ENCODE measurements at places on chromosomes 12 and 14.

DNA sequence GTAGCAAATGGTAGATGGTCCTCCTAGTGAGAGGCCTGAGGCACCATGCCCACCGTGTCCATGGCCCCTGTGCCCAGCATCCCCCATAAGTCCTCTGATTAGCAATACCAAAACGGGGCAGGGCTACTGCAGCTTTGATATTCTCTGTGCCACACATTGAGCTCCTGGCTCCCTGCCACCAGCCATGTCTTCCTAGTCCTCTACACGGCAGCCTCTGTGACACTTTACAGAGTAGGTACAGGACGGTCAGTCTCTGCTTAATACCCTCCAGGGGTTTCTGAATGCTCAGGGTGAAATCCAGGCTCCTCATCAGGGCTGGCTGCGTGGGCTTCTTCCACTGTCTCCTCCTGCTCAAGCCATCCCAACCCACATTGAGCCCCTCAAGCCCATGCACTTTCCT is 8.0 kb downstream of the RBM19 start:
- no peak for ATAC-seq

DNA sequence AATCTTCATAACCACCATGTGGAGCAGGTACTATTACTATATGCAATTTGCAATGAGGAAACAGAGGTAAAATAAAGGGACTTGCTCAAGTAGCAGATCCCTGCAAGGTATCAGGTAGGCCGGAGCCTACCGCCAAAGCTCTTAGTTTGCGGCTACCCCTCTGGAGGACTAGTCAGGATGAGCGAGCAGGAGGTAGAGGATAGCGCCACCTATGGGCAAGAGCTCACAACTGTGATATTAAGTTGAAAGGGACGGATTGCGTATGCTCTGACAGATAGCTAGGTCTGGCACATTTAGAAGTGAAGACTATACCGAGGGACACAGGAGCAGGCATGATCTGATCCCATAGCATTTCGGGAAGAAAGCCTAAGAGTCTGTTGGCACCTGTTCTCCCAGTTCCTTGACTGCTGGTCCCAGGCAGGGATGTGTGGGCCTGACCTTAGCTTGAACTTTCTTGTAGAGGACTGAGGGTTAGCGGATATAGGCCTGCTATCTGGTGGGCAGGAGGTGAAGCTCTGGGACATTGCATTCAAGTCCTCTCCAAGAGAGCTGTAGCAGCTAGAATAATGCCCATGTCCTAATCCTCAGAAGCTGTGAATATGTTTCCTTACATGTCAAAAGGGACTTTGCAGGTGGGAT is 48.0 kb downstream of the SLC17A8 start:
- ATAC-seq: no peak

GRCh38 chr12:85968606-85969005 is 94.5 kb downstream of the NTS start:
- ATAC-seq: no peak

- no peak for ATAC-seq
Observed at GRCh38 chr12:117300174-117300573, 61.3 kb downstream of the NOS1 start.

- ATAC-seq: no peak
Observed at GRCh38 chr14:62304257-62304656, 542.0 kb downstream of the SNAPC1 start.

DNA sequence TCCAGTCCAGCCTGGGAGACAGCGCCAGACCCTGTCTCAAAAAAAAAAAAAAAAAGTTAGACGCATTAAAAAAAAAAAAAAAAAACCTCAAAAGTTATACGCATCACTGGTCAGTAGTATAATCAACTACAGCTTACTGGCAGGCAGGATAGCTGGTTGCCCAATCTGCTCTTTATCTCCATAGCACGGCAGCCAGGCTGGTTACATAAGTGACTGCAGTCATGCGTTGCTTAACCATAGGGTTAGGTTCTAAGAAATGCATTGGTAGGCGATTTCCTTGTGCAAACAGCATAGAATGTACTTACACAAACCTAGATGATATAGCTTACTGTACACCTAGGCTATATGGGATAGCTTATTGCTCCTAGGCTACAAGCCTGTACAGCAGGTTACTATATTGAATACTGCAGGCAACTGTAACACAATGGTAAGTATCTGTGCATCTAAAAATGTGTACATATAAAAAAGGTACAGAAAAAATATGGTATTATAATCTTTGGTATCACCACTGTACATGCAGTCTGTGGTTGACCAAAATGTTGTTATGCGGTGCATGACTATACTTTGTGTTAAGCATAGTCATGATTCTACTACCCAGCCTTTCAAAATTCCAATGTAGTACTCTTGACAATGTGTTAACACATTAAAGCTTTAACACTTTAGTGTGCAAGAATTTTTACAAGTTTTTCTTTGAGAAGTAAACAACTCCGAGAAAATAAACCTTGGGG is 8.1 kb downstream of the L2HGDH start:
- no peak for ATAC-seq

DNA sequence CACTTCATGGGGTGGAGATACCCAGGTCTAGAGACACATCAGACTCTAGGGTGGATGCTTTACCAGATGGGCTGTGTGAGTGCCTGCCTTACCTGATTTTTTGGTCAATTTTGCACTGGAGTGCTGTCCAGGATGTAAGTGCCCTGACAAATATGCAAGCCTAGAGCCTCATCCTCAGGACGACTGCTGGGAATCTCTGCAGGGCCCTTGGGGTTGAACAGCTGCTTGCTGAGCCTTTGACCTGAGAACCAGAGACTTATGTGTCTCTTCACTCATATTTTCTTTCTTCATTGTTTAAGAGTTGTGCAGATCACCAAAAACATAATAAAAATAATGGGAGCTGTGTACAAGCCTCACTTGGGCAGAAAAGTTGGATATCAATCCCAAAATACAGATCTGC is 551.5 kb upstream of the ATP2B1 start:
- ATAC-seq: no peak

GRCh38 chr14:55869397-55870049 is 248.7 kb upstream of the PELI2 start:
- no peak for ATAC-seq

GRCh38 chr12:68910128-68910527 is 22.8 kb downstream of the CPM start:
- no peak for ATAC-seq

DNA sequence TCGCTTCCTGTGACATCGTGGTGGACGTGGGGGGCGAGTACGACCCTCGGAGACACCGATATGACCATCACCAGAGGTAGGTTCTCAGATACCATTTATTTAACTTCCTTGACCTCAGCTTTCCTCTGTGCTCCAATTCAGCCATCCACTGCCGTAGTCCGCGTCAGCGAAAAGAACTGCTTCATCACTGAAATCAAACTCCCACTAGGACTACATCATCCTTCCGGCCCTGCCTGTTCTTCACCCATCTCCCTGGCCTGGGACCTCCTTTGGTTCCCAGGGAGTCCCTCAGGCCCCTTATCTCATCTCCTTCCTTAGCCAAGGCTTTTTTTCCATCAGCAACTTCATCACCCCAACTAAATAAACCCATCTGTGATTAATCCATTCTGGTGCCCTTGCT is 692 bp downstream of the MYG1 start:
- no peak for ATAC-seq

DNA sequence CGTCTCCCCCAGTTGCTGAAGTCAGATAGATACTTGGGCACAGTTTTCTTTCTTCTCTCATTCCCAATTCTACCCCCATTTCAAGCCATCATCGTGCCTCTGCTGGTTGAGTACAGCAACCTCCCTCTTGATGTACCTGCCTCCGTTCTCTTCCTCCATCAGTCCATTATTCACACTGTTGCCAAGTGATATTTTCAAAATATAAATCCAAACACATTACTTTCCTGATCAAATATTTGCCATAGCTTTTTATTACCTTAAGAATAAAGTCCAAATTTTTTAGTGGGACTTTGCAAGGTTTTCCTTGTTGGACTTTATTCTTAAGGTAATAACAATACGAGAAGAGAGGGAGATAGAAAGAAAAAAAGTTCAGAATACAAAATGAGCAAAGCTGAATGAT is 18.6 kb upstream of the SSPN start:
- no peak for ATAC-seq

GRCh38 chr12:91717804-91718203 is 427.8 kb downstream of the BTG1 start:
- no peak for ATAC-seq

- no peak for ATAC-seq
Observed at GRCh38 chr14:102732924-102733323, 44.3 kb upstream of the TRAF3 start.
